ENCODE measurements at places on chromosomes 1 and 21.

DNA sequence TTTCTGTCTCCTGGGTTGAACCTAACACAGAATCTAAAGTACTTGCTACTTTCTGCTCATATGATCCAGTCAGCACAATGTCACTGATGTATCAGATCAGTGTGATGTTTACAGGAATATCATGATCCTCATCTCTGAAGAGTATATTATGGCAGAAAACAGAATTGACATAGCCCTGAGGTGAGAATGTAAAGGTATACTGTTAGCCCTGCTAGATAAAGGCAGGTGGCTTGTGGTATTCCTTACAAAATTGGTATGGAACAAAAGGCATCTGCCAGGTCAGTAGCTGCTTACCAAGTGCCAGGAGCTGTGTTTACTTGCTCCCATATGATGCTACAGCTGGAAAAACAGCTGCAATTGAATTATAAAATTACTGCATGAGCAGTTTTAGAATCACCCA lies 30.5 kb downstream of the AADACL4 start:
- DNase-seq, result no peak

DNA sequence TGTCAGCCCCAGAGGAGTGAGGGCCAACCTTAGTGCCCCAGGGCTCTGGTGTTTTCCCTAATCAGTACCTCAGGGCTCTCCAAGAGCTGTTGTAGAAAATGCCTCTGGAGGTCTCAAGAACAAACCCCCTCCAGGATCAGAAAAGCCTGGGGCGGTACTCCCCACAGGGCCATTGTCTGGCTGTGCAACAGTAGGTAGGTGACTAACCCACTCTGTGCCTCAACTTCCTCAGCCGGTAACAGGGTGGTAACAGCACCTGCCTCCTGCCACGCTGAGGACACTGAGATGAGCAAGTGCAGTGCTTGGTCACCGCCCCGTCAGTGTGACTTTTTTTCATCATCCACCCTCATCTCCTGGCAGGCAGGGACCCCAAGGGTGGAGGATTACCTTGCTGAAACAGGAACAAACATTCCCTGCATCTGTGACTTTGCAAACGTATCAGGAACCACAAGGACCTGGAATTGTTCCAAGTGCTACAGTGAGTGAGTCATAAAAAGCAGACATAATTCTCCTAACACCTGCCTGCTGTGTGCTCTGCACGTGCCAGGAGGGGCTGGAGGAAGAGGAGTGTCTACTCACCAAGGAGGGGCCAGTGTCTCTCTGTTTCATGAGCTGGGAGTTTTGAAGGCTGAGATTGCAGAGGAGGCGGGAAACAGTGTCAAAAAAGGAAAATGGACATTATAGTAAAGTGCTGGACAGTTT lies 440.8 kb downstream of the NPHP4 start:
- no peak for DNase-seq

- no peak for DNase-seq
Observed at GRCh38 chr1:1240822-1241587, 5.5 kb downstream of the C1QTNF12 start.

DNA sequence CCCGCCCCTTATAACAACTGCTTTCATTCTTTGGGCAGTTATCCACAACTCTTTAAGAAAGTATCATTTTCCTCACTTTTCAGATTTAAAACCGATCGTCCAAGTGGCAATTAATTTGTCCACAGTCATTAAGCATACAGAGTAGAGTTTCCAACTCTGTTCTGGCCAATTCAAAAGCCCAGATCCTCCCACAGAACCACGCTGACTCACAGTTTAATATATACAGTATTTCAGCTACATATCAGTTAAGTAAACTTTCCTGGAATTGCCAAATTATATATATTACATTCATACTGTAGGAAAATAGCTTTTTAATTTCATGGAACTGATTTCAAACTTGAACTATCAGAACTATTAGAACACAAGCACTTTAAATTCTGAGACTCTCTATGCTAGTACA lies 163.8 kb upstream of the ESRRG start:
- no peak for DNase-seq

- no peak for DNase-seq
Observed at GRCh38 chr1:153957744-153958110, 685 bp downstream of the CRTC2 start.

DNA sequence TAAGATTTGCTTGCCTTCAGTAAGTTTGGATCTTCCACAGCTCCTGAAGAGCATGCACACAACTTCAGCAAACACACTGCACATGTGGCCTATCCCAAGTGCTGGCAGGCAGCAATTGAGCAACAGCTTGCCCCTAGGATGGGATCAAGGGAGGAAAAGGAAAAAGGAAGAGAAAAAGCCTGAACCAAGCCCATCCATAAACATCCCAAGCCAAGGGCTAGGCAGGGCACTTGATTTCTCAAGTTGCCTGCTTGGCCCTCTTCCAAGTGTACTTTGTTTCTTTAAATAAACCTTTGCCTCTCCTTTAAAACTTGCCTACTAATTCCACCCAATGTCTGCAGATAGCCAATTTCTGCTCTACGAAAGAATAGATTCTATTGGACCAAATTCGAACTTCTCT lies 49.0 kb upstream of the OLFM3 start:
- no peak for DNase-seq

Measured in endothelial cell (in vitro differentiated cells).